Mammary epithelial cell (primary cell): ENCODE measurements at places on chromosomes 11 and 22. TPM values are rescaled to one million over a fixed set of nuclear protein-coding genes. Genes with fewer than 3 reads are reported as not detected.

KRTAP5-2 gene
- total RNA-seq = not detected in 2 replicates

PNPLA5 gene
- total RNA-seq = not detected in 2 replicates

DNA sequence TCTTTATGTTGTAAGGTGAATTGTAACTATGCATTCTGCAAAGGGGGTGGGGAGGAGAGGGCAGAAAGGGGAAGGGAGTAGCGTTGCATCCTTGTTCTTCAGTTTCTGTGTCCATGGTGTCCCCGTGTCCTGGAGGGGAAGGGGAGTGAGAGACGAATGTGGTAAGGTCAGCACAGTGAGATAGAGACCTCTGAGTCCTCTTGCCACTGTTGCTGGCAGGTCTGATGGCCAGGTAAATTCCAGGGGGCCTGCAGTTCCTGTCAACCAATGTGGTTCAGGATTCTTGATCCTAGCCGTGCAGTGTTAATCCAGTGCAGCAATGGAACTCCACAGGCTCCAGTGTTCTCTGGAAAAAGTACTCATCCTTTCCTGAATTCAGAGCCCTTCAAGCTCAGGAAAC is 14.6 kb upstream of the ADSL start:
- no peak for DNase-seq

DNA sequence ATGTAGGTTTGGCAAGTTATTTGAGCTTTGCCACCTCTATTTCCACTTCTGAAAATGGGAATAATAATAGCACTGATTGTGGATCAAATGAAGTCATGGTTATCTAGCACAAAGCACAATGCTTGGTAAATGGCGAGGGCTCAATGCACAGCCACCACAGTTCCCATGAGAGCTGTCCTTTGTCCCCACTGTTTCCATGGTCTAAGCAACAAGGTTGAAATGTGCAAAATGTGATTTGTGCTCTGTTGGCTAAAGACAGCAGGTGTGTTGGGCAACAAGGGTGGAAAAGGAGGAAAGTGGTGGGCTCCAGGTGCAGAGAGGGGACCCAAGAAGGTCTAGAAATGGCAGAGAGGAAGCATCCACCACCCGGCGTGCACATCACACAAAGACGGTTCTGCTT is 200.5 kb downstream of the TRIM29 start:
- DNase-seq = no peak

- peak; percentile 63 for DNase-seq
Observed at GRCh38 chr11:88405853-88406252, 68.3 kb upstream of the CTSC start.

GRCh38 chr11:2914455-2915195 is 14.6 kb downstream of the PHLDA2 start:
- DNase-seq = no peak

GRCh38 chr22:22702237-22703202 is 58.1 kb downstream of the GGTLC2 start:
- DNase-seq = no peak

- DNase-seq = no peak
Observed at GRCh38 chr11:126996036-126996804, 4.3 kb downstream of the KIRREL3 start.

- no peak for DNase-seq
Observed at GRCh38 chr11:131353766-131354165, 16.6 kb upstream of the NTM start.
